ENCODE measurements at places on chromosomes 13 and 19.

DNA sequence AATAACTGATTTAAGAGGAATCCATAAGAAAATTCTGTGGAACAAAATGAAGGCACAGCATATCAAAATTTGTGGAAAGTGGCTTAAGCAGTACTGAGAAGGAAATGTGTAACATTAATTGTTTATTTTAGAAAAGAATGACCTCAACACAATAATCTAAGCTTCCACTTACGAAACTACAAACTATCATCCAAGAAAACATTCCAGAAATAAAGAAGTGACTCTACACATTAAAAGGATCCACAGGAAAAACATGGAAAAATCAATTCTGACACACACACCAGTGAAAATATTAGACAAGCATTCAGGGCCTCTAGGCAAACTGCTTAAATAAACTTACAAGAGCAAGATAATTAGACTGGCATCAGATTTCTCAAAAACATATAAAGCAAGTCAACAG, 14.0 kb downstream of the EXOSC8 start:
- no peak overlapping the region for H3K27ac ChIP-seq
- no peaks in the 10 kb centered on the region for H3K27me3 ChIP-seq
- H3K4me3 ChIP-seq = no peak overlapping the region
- peaks cover 88% of the 10 kb centered on the region for H3K36me3 ChIP-seq
- H3K4me1 ChIP-seq = no peaks in the 10 kb centered on the region

DNA sequence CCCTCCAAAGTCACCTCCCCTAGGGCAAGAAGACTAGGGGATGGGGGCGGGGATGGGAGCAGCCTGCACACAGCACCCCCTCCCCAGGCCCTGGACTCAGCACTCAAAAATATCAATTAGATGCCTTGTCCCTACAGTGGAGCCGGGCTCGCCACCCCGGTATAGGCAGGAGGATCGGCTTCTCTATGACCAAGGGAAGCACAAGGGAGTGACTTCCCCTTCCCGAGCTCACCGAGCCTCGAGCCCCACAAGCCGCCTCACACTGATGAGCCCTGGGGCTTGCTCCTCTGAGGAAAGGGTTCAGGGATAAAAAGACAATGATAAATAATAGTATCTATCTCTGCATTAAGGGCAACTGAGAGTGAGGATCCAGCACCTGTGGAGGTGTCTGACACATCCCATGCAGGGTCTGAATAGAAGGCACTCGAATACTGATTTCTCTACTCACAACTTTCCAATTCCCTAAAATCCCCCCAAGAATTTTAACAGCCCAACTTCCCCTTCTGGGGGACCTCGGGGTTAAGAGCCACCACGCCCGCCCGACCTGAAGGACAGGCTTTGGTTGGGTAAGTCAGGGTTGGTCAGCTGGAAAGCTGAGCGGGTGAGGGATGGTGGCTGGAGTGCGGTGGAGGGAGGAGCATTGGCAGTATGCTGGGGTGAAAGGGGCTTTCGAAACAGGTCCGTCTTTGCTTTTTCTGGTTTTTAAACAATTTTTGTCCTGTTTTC, 51.3 kb downstream of the STK24 start:
- DNase-seq = no peak
- peaks cover 52% of the 10 kb centered on the region for H3K4me1 ChIP-seq
- H3K27me3 ChIP-seq = no peaks in the 10 kb centered on the region

DNA sequence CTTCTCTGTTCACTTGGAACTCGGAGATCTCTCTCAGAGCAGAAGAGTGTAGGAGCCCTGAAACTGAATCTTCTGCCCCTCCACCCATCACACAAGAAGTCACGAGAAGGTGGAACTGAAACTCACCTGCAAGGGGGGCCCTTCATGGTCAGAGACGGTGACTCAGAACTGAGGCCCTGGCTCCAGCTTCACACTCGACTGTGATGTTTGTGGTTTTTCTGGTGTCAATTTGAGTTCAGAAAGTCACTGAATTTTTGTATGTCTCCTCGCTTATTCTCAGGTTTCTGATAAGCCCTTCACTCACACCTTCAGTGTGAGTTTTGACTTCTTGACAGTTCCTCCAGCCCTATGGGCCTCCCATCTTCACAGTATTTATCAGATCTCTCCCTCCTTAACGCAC, 23.1 kb downstream of the SIGLEC5 start:
- no peaks in the 10 kb centered on the region for H3K27me3 ChIP-seq
- H3K4me1 ChIP-seq = no peaks in the 10 kb centered on the region
- H3K36me3 ChIP-seq = no peaks in the 10 kb centered on the region
- no peak overlapping the region for H3K4me3 ChIP-seq
- no peak for DNase-seq
- H3K27ac ChIP-seq = no peak overlapping the region

GRCh38 chr19:46661020-46661731, at the start of gene DACT3:
Gene DACT3, minus strand, starts transcription at chr19:46661182. Its CDS starts 118 bp downstream, at chr19:46661064.
- peak; percentile 99 for DNase-seq
- no peaks in the 10 kb centered on the region for H3K36me3 ChIP-seq
- peaks cover 24% of the 10 kb centered on the region for H3K4me1 ChIP-seq
- H3K4me3 ChIP-seq = peak within 1 kb of the TSS; percentile 46
- peak within 1 kb of the TSS; percentile 81 for H3K27ac ChIP-seq

DNA sequence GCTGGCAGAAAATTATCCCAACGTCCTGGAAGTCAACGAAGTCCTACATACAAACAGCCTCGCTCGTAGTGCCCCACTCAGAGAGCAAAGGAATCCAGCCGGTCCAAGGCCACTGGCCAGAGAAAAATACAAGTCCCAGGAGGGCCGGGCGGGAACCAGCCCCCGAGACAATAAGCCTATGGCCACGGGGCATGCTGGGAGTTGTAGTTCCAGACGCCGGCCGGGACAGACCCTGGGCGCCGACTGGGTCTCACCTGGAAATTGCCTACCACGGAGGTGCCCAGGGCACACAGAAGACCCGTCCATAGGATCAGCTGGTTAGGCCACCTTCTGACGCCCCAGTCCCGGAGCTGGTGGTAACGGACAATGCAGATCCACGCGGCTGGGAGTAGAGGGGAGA, 5.4 kb downstream of the TMEM150B start:
- H3K36me3 ChIP-seq = no peaks in the 10 kb centered on the region
- H3K27me3 ChIP-seq = no peaks in the 10 kb centered on the region
- H3K27ac ChIP-seq = no peak overlapping the region
- no peaks in the 10 kb centered on the region for H3K4me1 ChIP-seq
- H3K4me3 ChIP-seq = no peak overlapping the region

Measured in upper lobe of left lung (tissue), 6 donors.